ENCODE measurements at places on chromosomes 12 and 14.

DNA sequence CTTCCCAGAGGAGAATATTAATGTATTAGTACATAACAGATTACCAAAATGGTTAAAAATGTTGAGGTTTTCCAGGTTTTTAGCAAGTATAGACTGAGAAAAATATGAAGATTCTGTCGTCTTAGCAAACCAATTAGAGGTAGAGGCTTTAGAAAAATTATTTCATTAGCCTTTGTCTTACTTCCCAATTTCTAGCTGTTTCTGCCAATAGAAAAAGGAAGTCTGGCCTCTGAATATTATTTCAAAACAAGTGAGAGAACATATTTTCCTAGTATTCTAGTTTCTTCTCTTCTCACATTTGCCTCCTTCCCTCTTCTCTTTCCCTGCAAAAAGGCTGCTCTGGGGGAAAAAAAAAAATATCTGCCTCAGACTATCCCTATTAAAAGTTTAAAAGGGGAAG, 16.4 kb downstream of the IPO8 start:
- DNase-seq = no peak

DNA sequence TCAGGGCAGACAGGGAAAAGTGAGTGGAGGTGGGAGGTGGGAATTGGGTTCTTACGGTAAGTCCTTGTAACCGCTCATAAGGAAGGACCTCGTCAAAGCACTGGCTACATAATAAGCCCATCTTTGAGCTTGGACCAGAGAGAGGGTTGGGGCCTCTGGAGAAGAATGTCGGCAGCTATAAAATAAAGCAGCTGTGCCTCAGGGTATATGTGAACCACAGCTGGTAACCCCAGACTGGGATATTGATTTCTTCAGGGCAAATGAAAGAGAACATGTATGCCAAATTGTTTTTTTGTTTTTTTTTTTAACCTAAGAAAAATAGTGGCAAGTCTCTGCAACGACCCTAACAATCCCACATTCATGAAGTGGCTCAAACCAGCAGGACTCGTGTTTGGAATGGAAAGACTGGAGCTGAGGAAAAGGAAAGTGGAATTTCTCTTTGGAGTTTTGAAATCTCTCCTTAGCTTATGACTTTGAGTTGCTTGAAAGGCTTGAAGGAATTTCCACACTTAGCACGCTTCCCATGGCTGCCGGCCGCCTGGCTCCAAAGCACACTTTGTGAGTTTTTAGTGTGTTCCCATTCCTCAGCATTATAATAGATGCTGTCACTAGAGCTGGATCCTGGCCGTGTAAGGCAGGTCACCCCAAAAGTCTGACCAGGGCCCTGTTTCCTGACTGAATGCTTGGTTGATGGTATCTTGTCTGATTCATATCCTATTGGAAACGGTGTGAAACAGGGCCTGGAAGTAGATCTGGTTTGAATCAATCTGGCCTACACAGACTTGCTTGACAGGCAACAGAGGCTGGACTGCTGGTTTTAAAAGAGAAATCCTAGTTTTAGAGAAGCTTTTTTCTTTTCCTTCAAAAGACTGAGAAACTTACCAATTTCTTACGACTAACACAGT, 244.7 kb downstream of the MSRB3 start:
- no peak for DNase-seq

- peak; percentile 64 for DNase-seq
Measured at GRCh38 chr12:130026608-130027176, 122.9 kb upstream of the TMEM132D start.

DNA sequence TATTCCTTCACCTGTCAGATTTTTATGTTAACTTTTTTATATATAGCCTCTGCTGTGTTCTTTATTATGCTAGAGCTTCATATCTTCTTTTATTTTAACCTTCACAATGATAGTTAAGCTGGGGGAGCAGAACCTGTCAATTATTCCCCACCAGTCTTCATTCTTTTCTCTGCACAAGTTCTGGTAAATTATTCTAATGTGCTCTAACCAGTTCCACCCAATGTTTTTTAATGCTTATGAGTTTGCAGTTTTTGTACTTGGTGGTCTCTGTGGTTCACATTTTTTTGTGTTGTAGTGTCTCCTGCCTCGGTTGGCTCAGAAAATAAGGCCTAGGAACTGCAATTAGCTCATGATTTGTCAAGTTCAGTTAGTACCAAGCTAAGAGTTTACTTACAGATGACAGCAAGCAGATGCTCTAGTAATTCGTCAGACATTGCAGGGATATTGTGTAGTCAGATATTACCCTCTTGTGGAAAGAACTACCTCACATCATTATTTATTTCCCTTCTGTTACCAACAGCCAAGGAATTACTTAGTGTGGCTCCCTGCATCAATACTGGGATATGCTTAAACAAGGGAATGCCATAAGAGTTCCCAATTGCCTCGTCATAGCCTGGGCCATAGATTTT, 14.5 kb downstream of the DYRK2 start:
- no peak for DNase-seq

All from G401 (cell line).